T47D (cell line): ENCODE measurements at places on chromosomes 4 and X.

DNA sequence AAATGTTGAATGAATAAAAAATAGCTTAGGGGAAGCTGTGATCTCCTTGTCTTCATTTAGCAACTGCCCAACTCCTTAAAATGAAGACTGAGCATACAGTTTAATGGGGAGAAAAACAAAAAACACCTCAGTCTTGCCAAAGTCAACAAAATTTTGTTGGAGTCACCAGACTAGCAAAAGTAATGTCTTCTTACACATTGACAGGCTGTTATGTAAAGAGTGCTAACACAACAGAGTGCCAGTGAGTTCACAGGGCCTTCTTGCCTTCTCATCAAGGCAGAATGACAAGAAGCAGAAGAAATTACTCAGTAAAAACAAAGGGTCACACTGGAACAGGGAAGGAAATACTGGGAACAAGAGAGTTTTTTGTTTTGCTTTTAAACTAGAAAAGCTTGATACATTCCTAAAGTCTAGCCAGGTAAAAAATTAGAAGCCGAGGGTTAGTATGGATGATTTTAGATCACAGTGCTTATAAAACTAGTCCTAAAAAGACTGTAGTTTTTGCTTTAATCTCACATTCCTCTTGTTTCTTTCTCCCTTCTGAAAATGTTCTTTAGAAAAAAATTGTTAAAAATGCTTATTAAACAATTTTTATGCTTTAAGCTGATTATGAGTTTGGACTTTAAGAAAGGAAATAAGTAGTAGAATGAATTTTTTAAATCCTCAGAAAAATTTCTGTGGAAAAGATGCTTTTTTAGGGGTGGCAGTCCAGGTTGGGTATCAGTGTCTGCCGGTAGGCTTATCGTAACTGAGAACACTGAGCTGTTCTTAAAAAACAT is 38.7 kb upstream of the FRAS1 start:
- peak; percentile 15 for DNase-seq

- DNase-seq = no peak
Measured at GRCh38 chr4:82555276-82555675, 6.5 kb downstream of the TMEM150C start.

DNA sequence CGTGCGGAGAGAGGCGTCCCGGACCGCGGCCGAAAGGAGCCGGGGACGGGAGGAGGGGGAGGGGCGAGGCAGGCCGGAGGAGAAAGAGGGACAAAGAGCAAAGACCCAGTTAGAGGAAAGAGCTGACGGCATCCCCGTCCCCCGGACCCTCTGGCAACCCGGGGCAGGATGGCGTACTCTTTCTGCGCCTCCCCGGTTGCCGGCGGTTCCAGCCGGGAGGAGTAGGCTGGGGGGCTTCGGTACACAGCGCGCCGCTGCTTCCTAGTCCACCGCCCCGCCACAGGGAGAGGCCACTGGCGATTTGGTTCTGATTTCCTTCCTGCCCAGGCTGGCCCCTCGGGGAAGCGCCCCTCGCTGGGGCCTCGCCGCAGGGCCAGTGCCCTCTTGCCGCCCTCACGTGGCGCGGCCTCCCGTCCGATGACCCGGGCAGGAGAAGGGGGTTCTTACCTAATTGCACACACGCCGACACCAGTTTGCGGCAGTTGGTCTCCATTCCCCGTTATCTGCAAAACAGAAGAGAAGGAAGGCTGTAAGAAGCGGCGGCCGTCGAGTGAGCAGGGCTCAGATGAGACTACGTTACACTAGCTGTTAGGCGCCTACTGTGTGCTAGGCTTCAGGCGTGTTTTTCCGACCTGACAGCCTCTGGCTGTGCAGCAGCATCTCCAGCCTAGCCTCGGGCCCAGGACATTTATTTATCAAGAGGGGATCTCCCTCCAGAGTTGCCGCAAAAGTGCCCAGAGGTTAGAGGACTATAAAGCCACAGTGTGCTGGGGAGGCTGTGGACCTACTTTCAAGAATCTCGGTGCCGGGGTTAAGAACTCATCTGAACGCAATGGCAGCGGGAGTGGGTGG is 9.9 kb upstream of the PITX2 start:
- no peak for DNase-seq

DNA sequence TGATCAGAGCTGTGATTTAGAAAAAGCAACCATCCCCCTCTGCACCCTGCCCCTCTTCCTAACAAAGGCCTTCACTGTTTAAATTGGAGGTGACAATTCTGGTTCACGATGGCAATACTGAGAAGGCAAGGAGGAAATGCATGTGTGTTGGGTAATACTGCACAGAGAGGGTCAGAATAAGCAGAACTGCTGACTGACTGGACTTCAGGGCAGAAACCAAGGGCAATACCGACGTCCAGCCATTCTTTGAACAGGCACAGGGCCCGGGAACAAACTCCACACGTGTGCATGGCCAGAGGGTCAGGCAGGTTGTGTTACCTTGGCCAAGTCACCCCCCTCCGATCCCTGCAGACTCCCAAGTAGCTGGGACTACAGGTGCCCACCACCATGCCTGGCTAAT is 6.0 kb downstream of the ACSL1 start:
- no peak for DNase-seq

DNA sequence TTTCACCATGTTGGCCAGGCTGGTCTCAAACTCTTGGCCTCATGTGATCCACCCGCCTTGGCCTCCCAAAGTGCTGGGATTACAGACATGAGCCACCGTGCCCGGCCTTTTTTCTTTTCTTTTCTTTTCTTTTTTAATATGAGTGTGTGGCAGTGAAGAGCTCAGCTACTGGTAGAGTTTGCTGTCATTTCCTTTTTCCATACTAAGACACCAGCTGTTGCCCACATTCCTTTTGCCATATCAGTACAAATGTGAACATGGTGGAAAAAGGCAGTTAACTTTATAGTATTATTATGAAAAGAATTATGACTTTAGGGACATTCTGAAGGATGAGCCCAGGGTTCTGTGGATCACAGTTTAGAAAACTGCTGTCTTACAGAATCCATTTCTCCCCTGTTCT is 69.8 kb downstream of the EGF start:
- no peak for DNase-seq
